Kidney (tissue), 22 donors: ENCODE measurements at places on chromosomes 11 and 22.
A peak's percentile ranks its signal among the peaks of the same experiment; 100 is the strongest.

DNA sequence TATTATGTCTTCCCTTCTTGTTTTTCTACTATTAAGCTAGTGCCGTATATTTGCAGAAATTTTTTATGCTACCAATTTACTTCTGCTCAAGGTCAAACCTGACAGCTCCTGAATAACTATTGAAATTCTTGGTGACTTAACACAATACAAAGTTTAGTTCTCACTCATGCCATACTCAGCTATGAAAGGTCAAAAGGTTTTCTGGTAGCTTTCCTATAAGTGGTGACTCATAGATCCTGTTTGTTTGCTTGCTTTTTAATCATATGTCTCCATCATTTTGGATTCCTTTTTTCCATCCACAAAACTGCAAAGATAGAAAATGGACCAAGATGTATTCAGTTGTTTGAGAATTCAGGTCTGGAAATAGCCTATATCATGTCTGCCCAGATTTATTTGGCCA lies 855.8 kb upstream of the LRRC4C start:
- no peak for DNase-seq

DNA sequence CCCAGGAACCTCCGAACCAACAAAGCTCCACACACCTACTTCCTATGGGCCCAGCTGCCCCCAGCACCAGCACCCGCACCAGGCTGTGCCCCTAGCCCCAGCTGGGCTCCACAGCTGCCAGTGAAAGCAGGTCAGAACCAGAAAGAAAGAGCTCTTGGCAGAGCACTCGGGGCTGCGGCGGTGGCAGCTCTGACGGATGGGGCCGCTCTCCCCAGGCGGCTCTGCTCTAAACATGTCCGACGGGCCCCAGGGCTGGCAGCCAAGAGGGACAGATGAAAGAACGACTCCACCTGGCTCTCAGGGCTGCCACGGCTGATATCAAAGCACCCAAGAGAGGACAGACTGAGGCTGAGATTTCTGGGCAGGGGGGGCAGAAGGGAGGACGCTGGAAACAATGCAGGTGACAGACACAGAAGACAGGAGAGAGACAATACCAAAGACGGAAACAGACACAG lies 25.7 kb downstream of the LRFN4 start:
- no peak for DNase-seq

DNA sequence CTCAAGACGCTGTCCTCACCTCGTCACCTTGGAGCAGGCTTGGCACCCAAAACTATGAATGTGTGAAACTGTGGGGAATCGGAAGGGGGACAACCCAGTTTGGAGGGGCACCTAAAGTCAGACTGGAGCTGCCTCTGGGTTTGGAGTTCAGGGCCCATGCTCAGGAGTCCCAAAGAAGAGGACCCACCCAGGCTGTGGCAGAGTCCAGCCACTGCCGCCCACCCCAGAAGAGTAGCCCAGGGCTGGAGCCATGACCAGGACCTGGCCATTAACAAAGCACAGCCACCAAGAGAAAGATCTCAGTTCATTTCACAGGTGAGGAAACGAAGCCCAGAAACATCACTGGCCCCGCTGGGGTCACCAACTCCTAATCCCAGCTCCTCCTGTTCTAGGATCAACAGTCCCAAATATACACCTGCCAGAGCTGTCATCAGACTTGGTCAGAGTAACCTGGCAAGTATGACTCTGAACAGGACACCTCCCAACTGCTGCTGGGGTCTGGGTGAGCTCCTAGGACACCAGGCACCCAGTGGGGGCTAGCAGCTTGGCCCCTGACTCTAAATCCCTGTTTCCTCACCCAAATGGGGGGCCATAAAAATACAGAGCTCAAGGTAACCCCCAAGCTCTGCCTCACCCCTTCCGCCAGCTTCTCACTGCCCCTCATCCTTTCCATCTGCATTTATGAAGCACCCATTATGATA lies 2.7 kb downstream of the RAB3IL1 start:
- DNase-seq: no peak

- peak; percentile 85 for DNase-seq
Measured at GRCh38 chr22:44625981-44626687, 75.9 kb upstream of the PRR5 start.

- no peak for DNase-seq
Measured at GRCh38 chr11:16976379-16976778, 37.8 kb downstream of the PLEKHA7 start.

GRCh38 chr22:20968281-20968977 lies 1.4 kb downstream of the AIFM3 start:
- no peak for DNase-seq

DNA sequence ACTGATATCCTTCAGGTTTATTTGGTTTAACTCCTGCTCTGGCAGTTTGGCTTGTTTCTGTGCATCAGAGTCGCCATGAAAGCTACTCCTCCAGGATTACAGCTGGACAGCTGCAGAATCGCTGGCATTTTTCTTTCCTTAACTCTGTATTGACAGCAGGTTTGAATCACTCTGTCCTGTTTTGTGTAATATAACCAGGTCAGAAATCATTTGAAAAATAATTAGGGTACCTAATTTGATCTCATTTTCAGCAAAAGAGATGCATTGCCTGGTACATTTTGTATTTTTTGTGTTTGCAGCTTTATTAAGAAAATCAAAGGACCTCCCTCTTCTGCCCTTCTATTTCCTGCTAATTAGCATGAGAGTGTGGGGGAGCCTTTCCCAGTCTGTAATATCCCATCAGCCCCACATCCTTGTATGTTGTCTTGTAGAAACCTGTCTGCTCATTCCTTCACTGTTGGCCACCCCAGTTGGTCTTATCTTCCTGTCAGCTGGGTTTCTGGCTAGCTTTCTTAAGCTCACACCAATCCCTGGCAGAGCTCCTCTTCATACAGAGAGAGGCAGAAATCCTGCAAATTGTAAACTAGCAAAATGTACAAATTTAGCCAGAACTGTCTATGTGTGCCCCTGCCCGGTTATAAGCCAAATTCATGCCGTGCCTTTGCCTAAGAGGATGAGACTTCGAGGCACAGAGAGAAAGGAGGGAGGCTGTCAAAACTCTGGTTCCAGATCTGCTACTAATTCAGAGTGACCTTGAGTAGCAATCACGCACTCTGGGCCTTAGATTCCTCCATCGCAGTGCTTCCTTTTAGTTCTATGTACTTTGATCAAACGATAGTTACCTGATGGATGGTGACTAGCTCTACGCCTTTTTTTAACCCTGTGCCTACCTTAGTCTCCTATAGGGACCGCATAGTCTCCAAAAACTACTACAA lies 200.6 kb downstream of the NAV2 start:
- no peak for DNase-seq

DNA sequence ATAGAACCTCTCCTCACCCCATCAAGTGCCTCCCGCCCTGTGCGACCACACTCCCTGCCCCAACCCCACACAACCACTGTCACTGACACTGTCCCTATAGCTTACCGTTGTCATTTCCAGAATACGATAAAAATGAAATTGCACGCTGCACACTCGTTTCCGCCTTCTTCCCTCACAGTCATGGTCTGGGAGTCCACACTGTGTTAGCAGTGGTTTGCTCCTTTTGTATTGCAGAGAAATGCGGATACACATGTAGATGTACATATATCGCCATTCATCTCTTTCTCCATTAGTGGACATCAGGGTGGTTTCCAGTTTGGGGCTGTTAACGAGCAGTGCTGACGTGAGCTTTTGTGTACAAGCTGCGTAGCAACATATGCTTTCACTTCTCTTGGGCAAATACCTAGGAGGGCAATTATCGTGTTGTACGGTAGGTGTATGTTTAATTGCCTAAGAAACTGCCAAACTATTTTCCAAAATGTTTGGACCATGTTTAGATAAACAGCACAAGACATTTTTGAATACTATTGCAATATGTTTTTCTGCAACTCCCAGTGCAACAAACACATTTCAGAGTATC lies 59.2 kb upstream of the CD5 start:
- DNase-seq: no peak

- DNase-seq: no peak
Measured at GRCh38 chr22:39475337-39475736, 18.5 kb downstream of the MGAT3 start.

DNA sequence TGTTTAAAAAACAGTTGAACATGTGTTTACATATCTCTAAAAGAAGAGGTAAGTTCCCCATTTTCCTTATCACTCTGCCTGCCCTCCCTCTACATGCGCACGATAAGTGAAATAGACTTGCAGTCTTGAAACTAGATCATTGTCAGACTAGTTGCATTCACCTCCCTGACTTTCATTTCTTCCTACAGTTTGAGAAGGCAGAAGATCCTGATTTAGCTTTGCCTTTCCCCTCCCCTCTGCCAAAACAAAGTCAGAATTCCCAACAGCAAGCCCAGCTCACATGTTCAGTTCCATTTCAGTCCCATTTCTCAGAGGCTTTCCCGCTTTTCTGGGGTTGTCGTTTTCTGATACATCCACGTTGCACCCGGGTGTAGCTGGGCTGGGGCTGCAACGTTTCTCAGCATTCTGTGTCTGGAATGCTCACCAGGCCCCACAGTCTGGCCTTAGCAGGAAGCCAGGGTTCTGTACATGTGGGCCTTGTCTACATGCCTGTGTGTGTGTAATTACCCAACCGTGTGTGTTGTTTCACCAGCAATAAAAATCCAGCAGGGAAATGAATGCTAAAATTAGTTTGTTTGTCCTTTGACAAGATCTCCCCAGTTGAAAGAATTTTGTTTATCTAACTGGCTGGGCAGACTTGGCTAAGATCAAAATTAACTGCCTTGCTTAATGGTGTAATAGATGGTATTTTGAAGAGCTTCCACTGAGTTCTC lies 179.2 kb downstream of the DBX1 start:
- peak; percentile 74 for DNase-seq

DNA sequence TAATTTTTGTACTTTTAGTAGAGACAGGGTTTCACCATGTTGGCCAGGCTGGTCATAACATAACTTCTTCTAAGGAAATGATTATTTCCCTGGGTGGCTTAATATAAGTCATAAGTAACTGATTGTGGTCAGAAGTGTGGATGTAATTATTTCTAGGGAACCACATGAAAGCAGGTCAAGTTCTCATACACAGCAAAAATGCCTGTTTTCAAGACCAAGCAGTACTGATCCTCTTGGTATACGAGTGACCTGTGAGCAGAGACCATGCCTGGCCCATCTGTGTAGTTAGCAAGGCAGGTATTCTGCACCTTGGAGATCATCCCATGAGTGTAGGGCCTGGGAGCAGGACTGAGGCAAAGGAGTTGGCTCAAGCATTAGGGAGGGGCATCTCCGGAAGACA lies 32.5 kb upstream of the NUCB2 start:
- DNase-seq: no peak

- peak; percentile 61 for DNase-seq
Measured at GRCh38 chr11:18720091-18720807, 5.7 kb downstream of the IGSF22 start.

DNA sequence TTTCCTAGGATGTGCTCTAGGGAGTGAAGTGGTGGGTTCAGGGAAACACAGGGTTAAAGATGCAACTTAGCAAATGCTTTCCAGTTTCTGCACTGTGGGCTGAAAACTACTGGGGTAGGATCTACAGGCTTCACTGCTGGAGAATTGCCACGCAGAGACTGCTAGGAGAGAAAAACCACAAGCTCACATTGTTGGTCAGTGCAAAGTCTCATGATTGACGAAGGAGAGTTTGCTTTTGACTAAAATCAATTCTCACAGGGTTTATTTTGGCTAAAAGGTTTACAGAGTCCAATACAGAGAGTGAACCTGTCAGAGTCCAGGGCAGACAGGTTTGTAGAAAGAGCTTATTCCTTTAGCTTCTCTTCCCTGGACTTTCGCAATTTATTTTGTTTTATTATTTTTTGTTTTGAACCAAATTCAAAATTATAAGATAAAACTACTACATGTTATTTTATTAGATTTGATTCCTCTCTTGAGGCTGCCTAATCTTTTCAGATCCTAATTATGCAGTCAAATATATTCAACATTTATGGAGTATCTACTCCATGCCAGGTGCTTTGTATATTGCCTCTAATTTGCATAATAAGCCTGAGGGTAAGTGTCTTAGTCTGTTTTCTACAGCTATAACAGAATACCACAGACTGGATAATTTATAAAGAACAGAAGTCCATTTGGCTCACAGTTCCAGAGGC lies 64.7 kb downstream of the MTNR1B start:
- no peak for DNase-seq

DNA sequence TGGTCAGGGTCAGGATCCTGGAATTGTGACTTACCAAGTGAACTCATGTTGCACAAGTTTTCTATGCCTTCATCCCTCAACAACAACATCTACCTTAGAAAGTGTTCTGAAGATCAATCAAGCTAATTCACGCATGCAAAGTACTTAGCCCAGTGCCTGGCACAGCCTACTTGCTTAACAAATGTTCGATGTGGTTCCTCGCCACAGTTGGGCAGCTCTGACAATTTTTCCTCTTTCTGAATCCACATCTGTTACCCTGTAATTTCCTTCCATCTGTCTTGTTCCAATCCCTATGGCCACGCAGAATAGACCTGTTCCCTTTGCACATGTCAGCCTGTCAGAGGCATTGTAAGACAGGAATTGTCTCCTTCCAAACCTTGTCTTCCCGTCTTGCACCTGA lies 1415.2 kb downstream of the TBC1D22A start:
- no peak for DNase-seq

DNA sequence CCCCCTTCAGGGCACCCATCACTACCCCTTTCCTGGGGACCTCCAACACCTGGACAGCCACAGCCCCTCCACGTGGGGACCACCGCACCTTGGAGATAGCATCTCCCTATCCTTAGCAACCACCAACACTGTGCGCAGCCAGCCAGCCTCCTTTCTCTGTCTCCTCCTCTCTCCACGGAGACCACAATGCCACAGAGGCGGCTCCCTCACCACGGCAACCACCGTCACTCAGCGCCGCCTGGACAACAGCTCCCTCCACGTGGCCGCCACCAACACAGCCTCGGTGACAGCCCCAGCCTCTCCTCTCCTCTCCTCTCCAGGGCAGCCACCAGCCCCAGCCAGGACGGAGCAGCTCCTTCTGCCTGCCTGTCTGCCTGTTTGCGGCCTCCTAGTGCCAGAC lies 10.5 kb downstream of the ELFN2 start:
- no peak for DNase-seq

DNA sequence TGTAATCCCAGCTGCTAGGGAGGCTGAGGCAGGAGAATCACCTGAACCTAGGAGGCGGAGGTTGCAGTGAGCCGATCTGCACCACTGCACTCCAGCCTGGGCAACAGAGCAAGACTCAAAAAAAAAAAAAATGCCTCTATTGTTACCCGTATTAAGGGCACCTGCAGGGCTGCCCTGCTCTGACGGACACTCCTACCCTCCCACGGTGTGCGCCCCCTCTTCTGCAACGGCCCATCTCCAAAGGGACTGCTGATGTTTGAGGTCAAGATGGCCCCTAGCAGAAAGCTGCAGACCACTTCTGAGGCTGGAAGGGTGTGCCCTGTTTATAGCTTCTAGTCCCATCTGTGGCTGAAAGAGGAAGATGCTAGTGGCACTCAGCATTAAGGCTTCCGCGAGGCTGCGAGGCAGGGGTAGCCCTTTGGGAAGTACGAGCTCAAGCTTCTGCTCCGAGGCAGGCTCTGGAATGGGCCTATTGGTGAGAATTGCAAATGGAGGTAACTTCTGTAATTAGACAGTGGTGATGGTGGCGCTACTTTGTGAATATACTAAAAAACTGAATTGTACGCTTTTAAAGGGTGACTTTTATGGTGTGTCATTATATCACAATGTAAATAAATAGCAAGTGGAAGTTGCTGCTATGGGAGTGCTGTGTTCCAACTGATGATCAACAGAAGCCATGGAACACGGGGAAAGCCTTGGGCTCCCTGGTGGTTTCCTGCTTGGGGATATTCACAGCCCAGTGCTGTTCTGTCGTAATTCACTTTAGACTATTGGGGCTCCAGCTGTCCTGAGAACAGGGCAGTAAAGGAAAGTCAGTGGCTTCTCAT lies 24.3 kb downstream of the ARFGAP2 start:
- no peak for DNase-seq
